ENCODE measurements at places on chromosomes 7 and 10.

DNA sequence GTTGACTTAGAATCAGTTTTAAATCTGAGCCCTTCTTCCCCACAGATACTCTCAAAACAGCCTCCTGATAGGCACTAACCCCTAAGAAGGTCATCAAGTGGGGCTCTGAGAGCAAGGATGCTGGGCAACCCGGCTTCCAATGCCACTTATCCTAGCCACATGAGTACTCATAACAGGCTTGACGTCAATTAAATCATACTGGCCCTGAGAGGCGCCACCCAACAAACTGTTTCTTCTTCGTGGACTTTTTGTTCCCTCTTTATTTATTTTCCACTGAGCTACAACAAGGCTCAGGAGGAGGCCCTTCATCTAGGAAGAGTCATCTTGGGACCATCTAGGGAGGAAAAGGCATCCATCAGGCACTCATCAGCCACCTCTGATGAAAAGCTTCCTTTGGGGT lies 255.9 kb downstream of the KCNMA1 start:
- DNase-seq = no peak

DNA sequence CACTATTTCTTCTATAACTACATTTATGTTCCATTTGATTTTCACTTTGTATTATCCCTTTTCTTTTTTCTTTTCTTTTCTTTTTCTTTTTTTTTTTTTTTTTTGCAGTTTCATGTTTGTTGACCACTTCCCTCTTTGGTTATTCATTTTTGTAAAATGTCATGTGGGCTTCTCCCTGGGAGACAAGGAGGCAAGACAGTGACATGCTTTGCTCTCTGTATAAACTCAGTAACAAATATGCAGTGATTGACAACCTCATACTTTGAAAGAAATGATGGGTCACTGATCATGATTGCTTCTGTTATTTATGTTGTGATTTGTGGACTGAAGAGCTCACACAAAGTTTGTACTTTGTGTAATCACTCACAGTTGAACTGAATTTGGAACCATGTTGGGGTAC lies 90.2 kb upstream of the ABI1 start:
- DNase-seq = no peak

- DNase-seq = no peak
Observed at GRCh38 chr10:24485304-24485703, 238.4 kb downstream of the ARHGAP21 start.

- DNase-seq = no peak
Observed at GRCh38 chr10:101111547-101111946, 19.6 kb upstream of the TLX1 start.

- DNase-seq = no peak
Observed at GRCh38 chr7:4022265-4022664, 659.8 kb upstream of the FOXK1 start.

- no peak for DNase-seq
Observed at GRCh38 chr7:815284-816216, 16.7 kb upstream of the SUN1 start.

GRCh38 chr10:13234172-13234571 lies at the start of gene UCMA:
Gene UCMA (minus strand): TSS chr10:13234374. CDS start chr10:13234258, 116 bp downstream.
- no peak for DNase-seq

DNA sequence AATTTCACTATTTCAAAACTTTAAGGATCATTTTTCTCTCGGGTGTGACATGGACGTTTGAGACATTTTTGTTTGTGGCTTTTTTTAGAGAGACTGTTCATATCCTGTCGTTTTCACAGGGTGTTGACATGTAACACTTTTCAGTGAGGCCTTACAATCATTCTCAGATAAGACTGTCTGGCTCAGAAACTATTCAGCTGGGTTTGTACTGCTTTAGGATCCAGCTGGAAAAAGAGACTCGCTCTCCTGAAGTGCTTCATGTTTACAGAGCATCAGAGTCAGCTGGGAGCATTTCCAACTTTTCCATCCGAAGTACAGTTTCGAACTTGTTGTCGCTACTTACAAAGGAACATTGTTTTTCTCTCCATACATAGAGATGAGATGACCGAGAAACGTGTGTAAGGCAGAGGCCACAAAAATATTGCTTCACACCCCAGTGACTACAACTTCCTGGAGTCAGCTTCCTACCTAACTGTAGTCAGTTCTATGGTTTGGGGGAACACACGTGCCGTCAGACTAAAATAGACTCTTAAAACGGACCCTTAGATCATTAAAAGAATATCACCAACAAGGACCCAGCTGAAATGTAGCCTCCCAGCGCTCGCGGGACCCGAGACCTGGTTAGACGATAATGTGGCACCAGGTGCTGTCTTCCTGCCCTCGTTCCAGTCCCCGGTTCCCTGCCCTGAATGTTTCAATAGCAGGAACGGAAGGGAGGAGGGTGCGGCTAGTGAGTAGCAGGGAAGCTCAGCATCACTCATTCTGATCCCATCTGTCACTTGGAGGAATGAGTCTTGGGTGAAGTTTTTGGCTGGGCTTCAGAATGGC lies 78.0 kb downstream of the MKI67 start:
- DNase-seq = no peak

DNA sequence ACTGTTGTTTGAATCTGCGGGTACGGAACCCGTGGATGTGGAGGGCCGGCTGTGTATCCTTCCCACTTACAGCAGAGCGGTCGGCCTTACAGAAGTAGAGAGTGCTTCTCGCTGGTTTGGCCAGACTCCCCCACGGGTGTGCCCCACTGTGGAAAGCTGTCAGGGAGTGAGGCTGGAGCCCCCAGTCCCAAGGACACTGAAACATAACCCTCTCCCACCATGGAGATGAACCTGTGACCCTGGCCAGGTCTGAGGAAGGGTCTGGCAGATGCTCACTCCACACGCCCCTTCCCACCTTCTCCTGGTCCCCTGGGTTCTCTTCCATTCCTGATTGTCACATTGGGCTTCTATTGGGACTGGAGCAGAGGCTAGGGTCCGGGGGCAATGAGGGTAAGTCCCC lies 39.6 kb downstream of the TSPAN15 start:
- no peak for DNase-seq

DNA sequence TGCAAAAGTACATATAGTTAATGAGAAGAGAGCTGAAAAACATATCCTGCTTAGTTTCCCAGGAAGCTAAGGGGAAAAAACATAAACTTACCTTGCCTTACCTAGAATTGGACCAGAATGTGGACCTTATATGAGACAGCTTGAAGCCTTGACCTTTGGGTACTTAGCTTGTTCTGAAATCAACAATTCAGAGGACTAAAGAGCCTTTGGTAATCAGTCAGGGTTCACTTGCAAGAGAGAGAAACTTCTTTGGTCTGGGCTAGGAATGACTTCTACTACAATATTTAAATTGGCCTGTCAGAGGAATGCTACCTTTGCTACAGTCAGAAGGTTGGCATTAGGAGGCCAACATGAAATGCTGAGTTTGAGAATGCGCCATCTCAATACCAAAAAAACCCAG lies 24.9 kb downstream of the SAMD8 start:
- no peak for DNase-seq

GRCh38 chr7:116862951-116863670 lies 724 bp downstream of the CAPZA2 start:
- peak; percentile 47 for DNase-seq

DNA sequence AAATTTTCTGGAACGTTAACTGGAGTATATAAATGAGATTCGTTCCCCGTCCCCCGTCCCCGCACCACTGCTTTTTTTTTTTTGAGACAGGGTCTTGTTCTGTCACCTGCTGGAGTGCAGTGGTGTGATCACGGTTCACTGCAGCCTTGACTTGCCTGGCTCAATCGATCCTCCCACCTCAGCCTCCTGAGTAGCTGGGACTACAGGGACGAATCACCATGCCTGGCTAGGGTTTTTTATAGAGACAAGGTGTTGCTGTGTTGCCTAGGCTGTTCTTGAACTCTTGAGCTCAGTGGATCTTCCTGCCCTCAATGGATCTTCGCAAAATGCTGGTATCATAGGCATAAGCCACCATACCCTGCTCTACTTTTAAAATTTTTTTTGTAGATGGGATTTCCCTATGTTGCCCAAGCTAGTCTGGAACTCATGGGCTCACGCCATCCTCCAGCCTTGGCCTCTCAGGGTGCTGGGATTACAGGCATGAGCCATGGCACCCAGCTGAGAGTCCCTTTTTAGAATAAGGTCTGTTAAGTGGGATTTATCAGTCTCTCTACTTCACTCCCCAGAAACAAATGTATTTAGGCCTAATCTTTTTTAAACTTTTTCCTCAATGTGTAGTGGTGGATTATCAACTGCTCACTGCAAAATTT lies 122.9 kb downstream of the LYZL1 start:
- no peak for DNase-seq

- DNase-seq = no peak
Observed at GRCh38 chr7:10793995-10794775, 179.5 kb upstream of the PHF14 start.

GRCh38 chr7:24870766-24871165 lies 109.2 kb downstream of the OSBPL3 start:
- no peak for DNase-seq

DNA sequence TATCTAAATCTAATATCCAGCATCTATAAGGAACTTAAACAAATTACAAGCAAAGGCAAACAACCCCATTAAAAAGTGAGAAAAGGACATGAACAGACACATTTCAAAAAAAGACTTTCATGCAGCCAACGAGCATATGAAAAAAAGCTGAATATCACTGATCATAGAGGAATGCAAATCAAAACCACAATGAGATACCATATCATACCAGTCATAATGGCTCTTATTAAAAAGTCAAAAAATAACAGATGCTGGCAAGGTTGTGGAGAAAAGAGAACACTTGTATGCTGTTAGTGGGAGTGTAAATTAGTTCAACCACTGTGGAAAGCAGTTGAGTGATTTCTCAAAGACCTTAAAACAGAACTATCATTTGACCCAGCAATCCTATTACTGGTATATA lies 334.4 kb upstream of the CACNA2D1 start:
- DNase-seq = no peak

GRCh38 chr7:12094365-12094921 lies 116.7 kb upstream of the TMEM106B start:
- no peak for DNase-seq

DNA sequence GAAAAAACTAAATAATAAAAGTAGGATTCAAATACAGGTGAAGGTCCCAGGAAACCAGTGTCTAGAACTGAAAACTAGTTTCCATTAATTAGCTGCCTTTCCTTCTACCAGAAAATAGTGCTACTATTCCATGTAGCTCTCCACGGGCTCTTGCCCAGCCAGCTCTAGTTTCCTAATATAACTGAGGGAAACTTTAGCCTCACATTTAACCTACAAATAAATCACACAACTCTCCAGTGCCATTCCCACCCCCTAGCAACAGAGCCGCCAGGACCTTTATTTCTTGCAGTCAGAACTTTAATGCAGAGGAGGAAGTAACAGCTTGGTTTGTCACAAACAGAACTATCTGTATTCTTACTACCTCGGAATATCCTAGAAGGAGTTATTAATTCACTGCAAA lies 10.3 kb downstream of the TOMM7 start:
- no peak for DNase-seq

- no peak for DNase-seq
Observed at GRCh38 chr10:91740353-91740924, 57.8 kb upstream of the TNKS2 start.

DNA sequence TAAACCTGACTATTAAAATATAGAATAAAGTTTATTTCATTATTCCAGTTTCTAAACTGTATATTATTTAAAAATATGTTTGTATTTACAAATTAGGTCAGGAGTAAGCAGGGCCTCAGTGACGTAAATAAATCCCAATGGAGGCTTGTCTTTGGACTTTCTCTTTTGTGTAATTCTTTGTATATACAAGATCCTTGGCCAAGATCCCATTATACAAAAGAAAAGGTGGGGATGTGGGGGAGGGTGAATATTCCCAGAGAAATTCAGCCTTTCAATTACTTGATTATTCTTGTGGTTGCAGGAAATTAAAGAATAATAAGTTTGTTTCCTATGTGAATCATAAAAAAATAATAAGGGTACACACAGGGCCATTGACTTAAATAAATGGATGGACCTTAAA lies 178.7 kb upstream of the PRPS1L1 start:
- DNase-seq = no peak

GRCh38 chr10:85993840-85994507 lies 372.6 kb downstream of the GRID1 start:
- no peak for DNase-seq

GRCh38 chr10:9228771-9229170 lies 1174.3 kb downstream of the GATA3 start:
- no peak for DNase-seq

DNA sequence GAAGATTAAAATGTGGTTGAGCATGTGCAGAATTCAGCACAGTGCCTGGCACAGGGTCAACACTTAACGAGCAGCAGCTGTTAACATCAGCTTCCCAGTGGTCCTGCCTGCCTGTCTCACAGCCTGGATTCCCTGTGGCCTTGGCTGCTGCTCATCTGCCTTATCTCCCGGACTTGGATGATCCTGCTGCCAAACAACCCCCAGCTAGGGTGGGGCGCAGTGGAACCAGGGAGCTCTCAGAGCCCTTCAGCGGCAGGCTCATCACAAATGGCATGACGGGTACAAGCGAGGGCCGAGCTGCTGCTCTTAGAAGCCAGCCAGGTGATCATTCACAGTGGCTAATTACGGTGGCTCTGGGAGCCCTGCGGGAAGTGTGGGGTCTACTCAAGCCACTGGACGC lies 13.0 kb upstream of the SMARCD3 start:
- no peak for DNase-seq

DNA sequence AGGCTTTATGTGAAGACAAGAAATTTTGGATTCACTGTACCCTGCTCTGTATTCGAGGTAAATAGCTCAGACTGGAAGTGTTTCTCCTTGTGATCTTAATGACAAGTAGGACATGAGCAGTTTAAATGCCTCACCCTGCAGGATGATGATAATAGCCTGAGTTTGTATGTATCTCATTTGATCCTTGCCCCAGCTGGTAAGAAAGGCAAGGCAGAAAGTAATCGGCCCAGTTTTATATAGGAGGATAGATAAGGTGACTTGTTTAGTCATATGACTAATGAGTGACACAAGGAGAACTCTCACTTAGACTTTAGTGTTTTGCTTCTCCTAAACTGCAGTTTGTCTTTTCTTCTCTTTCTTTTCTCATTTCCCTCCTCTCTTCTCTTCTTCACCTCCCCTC lies 372.6 kb downstream of the PHF14 start:
- no peak for DNase-seq

- DNase-seq = no peak
Observed at GRCh38 chr7:41996381-41997035, 240.5 kb downstream of the GLI3 start.

DNA sequence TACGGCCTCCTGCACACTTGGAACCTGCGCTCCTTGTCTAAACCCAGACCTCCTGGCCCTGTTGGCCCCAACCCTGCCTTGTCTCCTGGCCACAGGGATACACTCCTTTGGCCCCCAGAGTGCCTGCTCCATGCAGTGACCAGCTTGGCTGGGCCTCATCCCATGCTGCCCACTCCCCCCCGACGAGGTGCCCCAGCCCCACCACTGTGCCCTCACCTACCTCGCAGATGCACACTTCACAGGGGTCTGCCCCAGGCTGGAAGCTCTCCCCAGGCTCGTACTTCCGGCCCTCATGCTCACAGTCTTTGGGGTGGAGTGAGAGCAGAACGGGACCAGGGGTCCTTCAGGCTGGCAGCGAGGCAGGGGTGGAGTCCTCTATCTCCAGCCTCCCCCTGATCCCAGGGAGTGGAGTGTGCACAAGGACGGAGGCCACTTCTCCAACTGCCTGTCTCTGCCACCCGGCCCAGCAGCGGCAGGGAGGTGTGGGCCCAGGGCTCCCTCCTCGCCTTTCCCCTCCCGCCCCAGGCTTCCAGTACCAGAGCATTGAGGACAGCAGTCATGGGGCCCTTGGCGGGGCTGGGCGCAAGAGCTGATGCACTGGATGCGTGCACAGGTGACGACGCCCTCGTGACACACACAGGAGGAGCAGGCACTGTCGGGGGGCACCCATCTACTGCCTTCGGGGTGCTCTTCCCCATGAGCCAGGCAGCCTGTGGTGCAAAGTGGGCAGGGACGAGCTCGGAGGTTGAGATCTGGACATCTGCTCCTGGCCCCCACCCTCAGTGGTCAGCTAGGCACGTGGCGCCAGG lies 22.1 kb downstream of the ATP6V1F start:
- no peak for DNase-seq

Measured in hypothalamus (tissue), 51 donors.